ENCODE measurements at places on chromosomes 4 and X.

GRCh38 chr4:39319676-39320075 is 46.5 kb downstream of the RFC1 start:
- no peak for DNase-seq

DNA sequence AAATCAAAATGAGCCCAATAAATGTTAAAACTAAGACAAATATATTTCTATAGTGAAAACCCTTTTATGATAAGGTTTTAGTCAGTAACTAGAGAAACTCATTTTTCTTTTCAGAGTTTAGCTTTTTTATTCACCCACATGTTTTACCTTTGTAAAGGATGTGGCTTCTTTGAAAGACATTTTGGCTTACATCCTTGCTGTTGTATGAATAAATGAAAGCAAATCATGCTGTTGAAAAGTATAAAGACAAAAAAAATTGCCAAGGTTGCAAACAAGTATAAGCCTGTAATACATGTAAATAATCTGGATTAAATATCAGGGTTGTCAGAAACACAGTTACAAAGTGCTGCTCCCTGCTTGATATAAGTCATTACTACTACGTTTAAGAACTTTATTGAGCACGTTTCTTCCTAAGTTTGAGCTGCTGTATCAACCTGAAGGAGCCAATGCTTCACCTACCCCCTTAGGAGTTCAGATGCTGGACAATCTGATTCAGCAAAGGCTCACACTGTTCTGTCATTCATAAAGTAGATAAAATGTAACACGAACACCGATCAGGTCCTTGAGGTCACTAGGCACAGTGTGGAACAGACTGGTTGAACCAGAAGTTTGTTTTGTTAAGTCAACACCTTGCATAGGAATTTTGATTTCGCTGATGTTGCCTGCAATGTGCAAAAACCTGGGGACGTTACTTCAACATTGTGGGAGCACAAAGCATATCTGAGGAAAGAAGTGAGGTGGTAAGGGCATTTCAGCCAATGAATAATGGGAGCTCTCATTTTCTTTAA is 321.2 kb upstream of the BMP3 start:
- DNase-seq: no peak

- no peak for DNase-seq
Observed at GRCh38 chr4:39626261-39626660, 12.4 kb downstream of the SMIM14 start.

DNA sequence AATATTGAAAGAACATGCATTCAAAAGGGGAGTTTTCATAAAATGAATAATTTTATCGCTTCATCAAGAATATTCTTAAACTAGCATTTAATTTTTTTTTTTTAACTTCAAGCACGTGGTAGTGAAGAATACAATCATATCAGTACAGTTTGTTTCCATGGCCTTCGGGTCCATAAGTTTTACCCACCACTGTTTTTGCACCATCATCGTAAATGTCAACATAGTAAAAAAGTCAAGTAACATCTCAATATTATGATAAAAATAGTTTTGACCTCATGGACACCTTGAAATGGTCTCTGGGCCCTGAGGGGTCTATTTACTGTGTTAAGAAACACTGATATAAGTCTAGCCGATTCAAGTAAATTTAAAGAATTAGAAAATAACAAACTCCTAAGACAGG is 80.2 kb downstream of the ANKRD17 start:
- DNase-seq: no peak

- DNase-seq: no peak
Observed at GRCh38 chr4:139609647-139610046, 53.6 kb upstream of the SETD7 start.

DNA sequence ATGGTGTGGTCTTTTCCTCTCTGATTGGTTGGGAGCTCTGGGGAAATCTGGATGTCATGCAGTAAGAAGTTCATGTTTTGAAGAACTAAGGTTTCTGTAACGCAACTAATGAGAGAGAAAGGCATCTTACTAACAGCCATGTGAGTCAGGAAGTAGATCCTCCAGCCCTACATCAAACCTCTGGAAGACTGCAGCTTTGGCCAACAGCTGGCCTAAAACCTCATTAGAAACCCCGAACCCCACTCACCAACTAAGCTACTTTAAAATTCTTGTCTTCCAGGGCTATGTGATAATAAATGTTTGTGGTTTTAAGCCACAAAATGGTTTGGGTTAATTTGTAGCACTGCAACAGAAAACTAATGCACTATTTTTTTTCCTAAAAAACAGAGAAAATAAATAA is 549.0 kb upstream of the GRID2 start:
- DNase-seq: no peak

DNA sequence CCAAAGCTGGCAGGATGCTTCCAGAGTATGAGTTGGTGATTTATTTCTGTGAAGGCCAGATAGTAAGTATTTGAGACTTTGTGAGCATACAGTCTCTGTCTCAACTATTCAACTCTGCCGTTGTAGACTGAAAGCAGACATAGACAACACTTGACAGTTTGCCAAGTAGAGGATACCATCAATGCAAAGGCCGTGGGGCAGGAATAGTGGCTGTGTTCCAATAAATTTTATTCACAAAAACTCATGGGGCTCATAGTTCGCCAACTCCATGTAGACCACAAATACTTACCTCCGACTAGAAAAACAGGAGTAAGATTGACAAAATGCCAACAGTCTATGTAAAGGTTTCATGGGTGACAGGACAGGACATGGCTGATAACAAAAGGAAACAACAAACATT is 3.7 kb upstream of the PIR start:
- no peak for DNase-seq

GRCh38 chr4:145315811-145316225 is 135.4 kb upstream of the OTUD4 start:
- no peak for DNase-seq

GRCh38 chr4:112585977-112586736 is 50.6 kb downstream of the ZGRF1 start:
- no peak for DNase-seq

DNA sequence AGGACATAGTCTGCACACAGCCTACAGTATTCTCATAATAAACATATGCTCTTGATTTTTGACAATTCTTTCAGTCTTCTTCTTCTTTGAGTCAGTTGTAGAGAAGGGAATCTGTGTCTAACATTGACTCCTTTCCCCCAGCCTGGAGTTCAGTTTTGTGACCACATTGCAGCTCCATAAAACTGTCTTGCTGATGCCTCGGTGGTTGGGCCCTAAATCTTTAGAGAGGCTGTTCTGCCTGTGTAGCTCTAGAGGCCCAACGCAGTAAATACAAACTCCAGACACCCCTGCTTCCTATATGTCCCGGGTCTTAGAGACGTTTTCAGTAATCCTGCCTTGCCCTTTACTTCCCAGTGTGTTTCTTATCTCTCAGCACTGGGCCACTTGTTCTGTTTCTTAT is 639.5 kb upstream of the AADAT start:
- DNase-seq: no peak

- DNase-seq: peak; percentile 85
Observed at GRCh38 chr4:1130316-1131186, 17.2 kb upstream of the RNF212 start.

GRCh38 chrX:104806346-104806745 is 240.3 kb downstream of the IL1RAPL2 start:
- no peak for DNase-seq

DNA sequence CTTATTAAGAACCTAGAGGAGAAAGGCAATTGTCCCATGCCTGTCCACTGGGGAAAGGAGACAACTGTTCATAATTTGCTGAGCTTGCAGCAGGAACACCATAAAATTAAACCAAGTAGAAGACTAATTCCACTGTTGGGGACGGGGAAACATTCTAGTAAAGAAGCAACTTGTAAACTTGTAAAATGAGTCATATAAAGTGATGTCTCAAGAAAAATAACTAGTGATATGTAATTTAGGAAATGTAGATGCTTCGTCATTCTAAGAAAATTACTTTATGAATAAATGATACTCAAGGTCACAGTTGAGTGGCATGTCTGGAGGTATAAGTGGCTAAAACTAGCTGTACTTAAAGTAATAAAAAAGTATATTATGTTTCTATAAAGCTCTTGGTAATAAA is 121.2 kb upstream of the MID1 start:
- DNase-seq: no peak

- no peak for DNase-seq
Observed at GRCh38 chr4:182447767-182448280, 204.6 kb downstream of the TENM3 start.

GRCh38 chr4:153036931-153037482 is 100.9 kb downstream of the FHDC1 start:
- DNase-seq: no peak

- no peak for DNase-seq
Observed at GRCh38 chr4:121370729-121371325, 10.0 kb downstream of the QRFPR start.

GRCh38 chr4:78099058-78099457 is 41.9 kb downstream of the FRAS1 start:
- DNase-seq: no peak

DNA sequence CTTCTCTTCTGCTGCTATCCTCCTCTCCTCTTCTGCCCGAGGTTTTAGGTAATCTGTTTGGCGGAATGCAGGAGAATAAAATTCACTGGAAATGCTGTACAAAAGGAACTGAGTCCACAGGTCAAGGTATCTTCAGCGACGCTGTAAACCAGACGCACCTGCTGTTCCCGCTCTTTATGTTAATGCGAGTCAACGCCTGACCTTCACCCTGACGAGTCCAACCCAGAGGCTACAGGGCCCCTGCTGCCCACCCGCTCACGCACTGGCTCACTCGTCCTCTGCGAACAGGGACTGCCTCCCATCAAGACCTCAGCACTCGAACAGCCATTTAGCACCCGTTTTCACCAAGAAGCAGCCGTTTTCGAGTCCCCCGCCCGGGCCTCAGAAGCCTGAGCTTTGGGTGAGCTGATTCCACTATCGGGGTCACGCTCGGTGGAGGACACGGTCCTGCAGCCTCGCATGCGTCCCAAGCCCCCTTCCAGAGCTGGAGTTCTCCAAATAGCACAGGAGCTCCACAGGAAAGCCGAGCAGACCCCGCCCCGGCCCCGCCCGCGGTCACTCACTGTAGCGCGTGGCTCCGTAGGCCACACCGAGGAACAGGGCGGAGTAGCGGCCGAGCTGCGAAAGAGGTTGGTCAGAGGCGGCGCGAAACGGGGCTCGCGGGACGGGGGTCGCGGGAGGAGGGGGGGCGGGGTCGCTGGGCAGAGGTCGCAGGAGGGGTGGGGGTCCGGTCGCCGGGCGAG is 556 bp downstream of the ATP5ME start:
- DNase-seq: no peak

DNA sequence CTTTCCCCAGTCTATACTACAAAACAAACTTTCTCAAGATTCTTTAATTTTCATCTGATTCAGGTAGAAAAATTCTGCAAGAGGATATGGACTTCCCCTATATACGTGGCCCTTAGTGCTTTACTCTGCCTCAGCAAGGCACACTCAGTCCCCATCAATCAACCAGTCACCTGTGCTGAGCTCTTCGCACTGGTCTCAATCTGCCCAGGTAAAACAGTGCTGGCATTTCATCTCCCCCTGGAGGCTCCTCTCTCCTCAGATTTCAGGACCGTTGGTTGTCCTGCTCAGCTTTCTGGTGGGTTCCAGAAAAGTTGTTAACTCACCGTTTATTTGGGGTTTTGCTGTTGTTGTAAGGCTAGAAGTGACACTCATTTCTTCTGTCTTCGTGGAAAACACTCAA is 518.1 kb downstream of the TRIML1 start:
- no peak for DNase-seq

DNA sequence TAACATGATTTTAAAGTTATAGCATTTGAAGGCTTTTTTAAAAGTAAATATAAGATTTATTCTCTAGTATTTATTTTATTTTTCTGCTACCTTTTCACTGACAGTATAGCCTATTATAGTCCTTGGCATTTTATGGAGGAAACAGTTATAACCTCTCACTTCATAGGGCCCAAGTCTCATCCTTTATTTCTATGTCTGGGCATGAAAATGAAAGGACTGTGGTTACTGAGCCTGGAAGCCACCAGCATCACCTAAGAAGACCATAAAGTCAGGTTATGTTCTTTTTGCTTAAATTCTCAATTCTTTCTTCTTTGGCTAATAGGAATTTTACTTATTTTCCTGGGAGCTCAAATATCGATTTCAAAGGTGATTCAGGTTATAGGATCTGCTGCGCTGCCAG is 494.7 kb upstream of the TECRL start:
- no peak for DNase-seq

GRCh38 chr4:159719531-159719930 is 616.7 kb downstream of the RAPGEF2 start:
- no peak for DNase-seq

- no peak for DNase-seq
Observed at GRCh38 chr4:107616838-107617389, 103.1 kb downstream of the PAPSS1 start.

DNA sequence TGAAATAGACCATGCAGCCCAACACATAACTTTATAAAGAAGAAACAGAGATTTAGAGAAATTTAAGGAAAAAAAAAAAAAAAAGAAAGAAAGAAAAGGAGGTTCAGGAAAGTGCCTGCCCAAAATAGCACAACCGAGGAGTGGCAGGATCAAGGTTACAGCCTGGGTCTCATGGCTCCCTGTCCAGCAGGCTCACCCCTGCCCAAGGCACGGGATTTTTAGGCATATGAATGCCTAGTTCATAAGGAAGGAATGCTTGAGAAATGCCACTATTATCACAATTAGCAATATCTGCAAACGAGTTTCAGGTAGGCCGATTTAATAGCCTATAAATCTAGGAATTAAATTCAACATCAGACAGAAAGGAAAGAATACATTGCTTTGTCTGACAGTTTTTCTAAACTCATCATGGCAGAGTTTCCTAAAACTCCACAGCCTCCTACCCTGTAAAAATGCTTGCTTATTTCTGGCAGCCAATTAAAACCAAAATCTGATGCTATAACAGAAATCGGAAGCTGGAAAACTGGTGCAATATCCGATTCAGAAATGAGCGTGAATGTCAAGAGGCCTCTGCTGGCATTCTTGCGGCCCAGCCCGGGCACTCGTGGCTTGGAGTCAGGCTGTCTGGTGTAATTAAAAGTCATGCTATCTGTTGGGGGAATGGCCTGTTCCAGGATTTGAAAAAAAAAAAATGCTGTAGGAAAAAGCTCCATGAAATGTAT is 63.5 kb downstream of the GEMIN8 start:
- DNase-seq: no peak

GRCh38 chrX:46125111-46125510 is 420.1 kb downstream of the ZNF674 start:
- DNase-seq: no peak

GRCh38 chrX:94751611-94752010 is 1077.6 kb downstream of the FAM133A start:
- no peak for DNase-seq
